KBM-7 (cell line): ENCODE measurements at places on chromosomes 12 and 14.

GRCh38 chr14:75553157-75553556 is 25.3 kb upstream of the FLVCR2 start:
- DNase-seq = no peak

DNA sequence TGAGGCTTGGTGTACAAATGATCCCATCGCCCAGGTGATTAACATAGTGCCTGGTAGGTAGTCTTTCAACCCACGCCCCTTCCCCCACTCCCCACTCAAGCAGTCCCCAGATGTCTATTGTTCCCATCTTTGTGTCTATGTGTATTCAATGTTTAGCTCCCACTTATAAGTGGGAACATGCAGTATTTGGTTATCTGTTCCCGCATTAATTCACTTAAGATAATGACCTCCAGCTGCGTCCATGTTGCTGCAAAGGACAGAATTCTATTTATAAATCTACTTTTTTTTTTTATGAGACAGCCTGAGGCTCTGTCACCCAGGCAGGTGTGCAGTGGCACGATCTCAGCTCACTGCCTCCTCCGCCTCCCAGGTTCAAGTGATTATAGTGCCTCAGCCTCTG is 15.7 kb downstream of the SPX start:
- no peak for DNase-seq

DNA sequence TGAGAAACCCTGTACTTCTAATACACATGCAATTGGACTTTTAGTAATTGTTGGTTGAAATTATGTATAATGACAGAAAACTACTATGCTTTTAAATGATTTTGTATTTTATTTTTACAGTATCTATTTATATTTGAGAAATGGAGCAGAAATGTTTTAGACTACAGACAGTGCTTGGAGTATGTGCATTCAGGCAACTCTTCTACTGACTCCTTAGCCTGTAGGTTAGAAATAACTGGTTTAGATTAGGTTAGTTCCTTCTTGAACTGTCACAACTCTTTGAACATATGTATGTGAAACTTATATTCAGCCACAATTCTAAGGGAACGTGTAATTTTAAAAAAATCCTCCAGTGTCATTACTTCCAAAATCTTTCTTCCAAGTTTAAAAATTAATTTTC is 1.7 kb downstream of the FGFR1OP2 start:
- DNase-seq = peak; percentile 23

DNA sequence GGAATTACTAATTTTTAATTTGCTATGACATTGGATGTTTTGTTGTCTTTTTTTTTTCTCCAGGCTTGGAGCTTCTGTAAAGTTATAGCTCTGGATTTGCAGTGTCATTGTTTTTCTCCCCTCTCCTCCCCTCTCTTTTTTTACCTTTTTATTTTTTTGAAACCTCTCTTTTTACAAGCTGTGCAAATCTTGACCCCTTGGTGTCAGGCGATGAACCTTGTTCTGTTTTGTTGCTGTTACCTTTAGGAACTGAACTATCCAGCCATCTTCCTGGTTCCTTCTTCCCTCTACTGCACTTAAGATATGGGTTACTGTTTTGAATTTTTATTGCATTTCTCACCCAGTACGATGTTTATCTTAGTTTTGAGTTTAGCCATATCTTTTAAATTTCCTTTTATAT is 13.7 kb downstream of the KTN1 start:
- no peak for DNase-seq

DNA sequence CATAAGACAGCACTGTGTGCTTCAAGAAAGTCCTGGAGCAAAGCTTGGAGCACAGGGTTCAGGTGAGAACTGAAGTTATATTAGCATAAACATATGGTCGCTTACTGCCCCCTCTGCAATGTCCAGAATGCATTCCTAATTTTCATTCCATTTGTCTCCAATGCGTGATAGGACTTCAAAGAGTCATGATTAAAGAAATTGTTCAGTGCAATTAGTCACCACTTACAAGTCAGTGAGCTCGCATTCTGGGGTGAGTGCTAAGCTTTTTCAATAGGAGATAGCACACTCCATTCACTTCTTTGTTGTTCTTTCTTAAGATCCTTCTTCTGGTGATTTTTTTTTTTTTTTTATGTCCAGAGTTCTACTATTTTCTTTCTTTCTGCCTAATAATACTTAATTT is 398.4 kb downstream of the SYT1 start:
- no peak for DNase-seq

GRCh38 chr14:97854918-97855317 is 1057.7 kb downstream of the VRK1 start:
- no peak for DNase-seq

- DNase-seq = no peak
Observed at GRCh38 chr14:99931308-99931707, 133.9 kb upstream of the EVL start.

GRCh38 chr12:47079981-47080724 is 394 bp upstream of the AMIGO2 start:
- peak; percentile 62 for DNase-seq

DNA sequence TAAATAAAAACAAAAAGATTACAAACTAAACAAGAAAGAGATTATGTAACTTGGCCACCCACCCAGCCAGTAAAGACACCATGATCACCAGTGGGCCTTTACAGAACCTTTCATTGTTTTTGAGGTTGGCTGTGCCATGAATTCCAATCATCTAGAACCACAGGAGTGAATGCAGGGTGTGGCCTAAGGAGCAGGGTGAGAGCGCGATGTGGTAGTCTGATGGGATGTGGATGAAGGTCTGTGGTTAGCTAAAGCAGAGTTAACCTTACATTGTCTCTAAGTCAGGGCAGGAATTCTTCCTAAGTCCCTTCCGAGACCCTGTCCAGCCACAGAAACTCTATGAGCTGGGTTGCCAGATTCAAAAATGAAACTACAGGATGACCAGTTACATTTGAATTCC is 54.0 kb upstream of the CDKN3 start:
- no peak for DNase-seq

- DNase-seq = peak; percentile 48
Observed at GRCh38 chr12:51419425-51420193, 5.0 kb upstream of the SLC4A8 start.

DNA sequence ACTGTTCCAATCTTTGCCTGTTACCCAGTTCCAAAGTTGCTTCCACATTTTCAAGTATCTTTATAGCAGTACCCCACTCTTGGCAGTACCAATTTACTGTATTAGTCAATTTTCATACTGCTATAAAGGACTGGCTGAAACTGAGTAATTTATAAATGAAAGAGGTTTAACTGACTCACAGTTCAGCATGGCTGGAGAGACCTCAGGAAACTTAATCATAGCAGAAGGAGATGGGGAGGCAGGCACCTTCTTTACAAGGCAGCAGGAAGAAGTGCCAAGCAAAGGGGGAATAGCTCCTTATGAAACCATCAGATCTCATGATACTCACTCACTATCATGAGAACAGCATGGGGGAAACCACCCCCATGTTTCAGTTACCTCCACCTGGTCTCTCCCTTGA is 215.0 kb downstream of the SNAPC1 start:
- no peak for DNase-seq

DNA sequence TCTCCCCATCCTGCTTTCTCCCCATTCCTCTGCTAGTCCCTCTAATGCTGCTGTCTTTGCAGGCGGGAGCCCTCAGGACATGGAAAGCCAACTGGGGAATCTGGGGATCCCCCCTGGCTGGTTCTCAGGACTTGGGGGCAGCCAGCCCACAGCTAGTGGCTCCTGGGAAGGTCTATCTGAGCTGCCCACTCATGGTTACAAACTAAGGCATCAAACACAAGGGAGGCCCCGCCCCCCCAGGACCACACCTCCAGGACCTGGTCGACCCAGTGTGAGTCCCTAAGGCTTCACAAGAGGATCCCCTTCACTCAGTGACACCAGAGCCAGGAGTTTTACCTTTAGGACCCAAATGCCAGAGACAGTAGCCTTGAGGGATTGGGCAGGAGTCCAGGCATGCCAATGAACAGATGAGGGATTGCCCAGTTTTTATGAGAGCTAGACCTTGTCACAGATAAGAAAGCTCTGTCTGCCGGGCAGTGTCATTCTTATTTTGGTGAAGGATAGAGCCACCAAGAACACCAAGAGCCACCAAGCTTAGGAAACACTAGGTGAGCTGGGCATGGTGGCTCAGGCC is 8.0 kb upstream of the CPNE6 start:
- DNase-seq = no peak

DNA sequence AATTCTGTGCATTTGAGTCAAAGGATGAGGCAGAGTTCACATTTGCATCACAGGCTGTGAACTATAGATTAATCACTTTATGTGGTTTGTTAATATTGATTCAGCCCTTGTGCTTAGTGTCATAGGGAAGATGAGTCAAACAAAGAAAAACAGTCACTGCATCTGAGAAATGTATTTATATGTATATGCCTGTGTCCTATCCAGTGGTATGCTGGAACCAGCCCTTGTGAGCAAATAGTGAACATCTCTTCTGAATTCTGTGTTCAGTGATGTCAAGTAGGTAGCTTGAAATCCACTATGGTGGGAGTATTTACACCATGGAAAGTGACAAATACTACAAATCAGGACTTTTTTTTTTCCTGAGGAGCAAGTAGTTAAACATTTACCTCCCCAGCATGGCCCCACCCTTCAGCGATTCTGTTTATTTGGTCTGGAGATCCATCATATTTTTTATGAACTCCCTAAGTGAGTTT is 128.5 kb downstream of the HMGA2 start:
- no peak for DNase-seq
